ENCODE measurements at places on chromosomes 12 and 14.

DNA sequence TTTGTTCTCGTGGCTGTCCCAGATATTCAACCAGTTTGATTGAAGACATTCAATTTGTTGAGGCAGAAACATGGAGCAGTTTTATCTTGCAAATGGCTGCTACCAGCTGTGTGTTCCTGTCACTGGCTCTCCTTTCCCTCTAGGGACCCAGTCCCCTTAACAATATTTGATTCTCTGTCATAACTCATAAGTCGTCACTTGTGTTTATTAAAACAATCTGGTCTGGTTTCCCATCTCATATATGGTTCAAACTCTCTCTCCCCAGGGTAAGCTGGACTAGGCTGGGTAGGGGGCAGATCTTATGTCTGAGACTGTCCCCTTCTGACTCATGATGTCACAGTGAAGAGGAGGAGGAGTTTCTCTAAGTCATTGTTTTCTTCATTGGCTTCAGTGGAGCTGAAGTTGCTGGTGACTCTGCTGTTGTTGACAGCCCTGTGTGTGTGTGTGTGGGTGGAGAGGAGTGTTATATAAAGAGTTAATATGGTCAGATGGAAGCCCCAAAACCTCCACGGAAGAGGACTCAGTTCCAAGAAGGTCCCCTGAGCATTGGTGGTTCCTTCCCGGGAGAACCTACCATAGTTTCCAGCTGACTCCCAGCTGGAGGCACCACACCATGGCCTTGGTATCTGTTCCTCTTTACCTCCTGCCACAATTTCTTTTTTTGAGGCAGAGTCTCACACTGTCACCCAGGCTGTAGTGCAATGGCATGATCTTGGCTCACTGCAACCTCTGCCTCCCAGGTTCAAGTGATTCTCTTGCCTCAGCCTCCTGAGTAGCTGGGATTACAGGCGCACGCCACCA lies 16.1 kb upstream of the GNG2 start:
- H3K27ac ChIP-seq = no peak overlapping the region
- no peaks in the 10 kb centered on the region for H3K36me3 ChIP-seq
- no peaks in the 10 kb centered on the region for H3K27me3 ChIP-seq
- no peak overlapping the region for H3K4me3 ChIP-seq
- DNase-seq = no peak
- H3K4me1 ChIP-seq = peaks cover 5% of the 10 kb centered on the region

GRCh38 chr12:93128332-93128707 lies 199.2 kb upstream of the EEA1 start:
- H3K4me3 ChIP-seq = no peak overlapping the region
- no peak for DNase-seq
- no peaks in the 10 kb centered on the region for H3K27me3 ChIP-seq
- peaks cover 5% of the 10 kb centered on the region for H3K4me1 ChIP-seq
- H3K36me3 ChIP-seq = no peaks in the 10 kb centered on the region

DNA sequence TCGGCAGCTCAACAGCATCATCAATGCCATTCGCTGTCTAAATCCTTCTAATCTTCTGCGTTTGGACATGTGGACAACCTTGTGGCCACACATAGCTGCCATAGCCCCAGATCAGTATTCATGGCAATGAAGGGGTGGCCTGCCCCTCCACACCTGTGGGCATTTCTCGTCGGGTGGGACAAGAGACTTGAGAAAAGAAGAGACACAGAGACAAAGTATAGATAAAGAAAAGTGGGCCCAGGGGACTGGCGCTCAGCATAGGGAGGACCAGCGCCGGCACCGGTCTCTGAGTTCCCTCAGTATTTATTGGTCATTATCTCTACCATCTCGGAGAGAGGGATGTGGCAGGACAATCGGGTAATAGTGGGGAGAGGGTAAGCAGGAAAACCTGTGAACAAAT lies 42.3 kb downstream of the MAGOHB start:
- peak overlapping the region; percentile 19 for H3K4me3 ChIP-seq
- H3K36me3 ChIP-seq = no peaks in the 10 kb centered on the region
- DNase-seq = no peak
- no peaks in the 10 kb centered on the region for H3K4me1 ChIP-seq
- H3K27me3 ChIP-seq = no peaks in the 10 kb centered on the region

GRCh38 chr14:98293576-98293975 lies 978.4 kb downstream of the BCL11B start:
- no peaks in the 10 kb centered on the region for H3K36me3 ChIP-seq
- no peaks in the 10 kb centered on the region for H3K27me3 ChIP-seq
- no peak overlapping the region for H3K4me3 ChIP-seq
- H3K27ac ChIP-seq = no peak overlapping the region
- no peak for DNase-seq

DNA sequence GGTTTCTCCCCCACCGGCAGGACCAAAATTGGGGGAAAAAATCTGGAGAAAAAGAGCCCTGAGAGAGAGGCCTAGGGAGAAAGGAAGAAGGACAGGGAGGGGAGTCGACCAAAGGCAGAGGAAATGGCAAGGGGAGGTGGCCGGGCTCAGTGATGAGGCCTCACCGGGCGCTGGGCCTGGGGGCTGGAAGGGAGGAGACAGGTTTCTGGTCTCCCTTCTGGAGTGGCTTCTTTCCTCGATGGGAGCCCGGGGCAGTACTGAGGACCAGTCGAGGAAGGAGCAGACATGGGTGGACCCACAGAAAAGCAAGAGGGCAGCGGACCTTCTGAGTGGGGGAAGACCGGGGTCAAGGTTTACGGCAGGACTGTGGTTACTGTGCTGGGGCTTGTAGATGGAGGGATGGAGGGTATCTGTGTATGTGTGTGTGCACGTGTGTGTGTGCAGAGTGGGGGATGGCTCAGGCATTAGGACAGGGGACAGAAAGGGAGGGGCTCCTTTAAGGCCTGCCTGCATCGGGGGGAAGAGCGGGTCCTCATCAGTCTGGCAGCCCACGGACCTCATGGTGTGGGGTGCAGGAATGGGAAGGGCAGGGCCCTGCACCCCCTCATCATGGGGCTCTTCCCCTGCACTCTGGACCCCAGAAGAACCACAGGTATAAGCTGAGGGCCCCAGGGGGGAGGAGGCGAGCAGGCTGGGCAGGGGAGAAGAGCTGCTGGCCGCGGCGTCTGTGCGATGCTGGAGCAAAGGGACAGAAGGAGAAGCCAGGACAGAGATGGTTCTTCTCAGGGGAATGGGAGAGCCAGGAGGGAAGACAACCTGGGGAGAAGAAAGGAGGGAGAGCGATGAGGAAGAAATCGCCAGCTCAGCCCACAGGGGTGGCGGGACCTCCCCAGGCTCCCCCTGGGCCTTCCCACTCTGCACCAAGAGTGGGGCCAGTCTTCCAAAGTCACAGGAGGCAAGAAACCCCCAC lies 15.1 kb upstream of the RPLP0 start:
- peaks cover 51% of the 10 kb centered on the region for H3K36me3 ChIP-seq
- no peak for DNase-seq
- no peaks in the 10 kb centered on the region for H3K27me3 ChIP-seq
- H3K4me3 ChIP-seq = no peak overlapping the region
- H3K27ac ChIP-seq = peak overlapping the region; percentile 24

- no peak overlapping the region for H3K27ac ChIP-seq
- DNase-seq = no peak
- H3K27me3 ChIP-seq = no peaks in the 10 kb centered on the region
- no peak overlapping the region for H3K4me3 ChIP-seq
These were observed 8.9 kb upstream of the SAV1 start for GRCh38 chr14:50676814-50677516.

GRCh38 chr12:113006206-113006605 lies 27.9 kb downstream of the OAS2 start:
- DNase-seq = peak; percentile 38
- H3K27ac ChIP-seq = no peak overlapping the region
- H3K36me3 ChIP-seq = no peaks in the 10 kb centered on the region
- H3K4me3 ChIP-seq = no peak overlapping the region
- H3K4me1 ChIP-seq = no peaks in the 10 kb centered on the region
- H3K27me3 ChIP-seq = peaks cover 15% of the 10 kb centered on the region

DNA sequence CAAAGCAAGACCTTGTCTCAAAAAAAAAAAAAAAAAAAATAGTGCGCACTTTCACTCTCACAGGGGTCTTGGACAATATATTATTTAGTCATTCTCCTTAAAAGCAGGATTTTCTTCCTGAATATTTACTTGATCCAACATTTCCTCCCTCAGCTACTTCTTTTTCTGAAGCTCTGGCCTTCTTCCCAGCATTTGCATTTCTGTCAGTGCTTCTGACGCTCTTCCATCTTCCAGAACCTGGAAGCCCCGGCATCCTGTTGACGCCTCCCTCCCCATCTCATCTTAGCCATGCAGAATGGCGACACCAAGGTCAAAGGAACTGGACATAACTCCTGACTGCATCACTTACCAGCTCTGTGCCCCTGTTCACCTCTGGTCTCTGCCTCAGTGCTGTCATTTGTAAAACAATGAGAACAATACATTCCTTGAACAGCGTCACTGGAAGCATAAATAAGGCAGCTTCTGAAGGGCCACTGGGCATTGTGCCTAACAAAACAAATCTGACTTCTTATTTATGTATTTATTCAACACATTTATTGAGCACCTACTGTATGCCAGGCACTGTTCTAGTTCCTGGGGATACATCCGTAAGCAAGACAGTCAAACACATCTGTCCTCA lies 90.9 kb upstream of the MDM1 start:
- no peak overlapping the region for H3K4me3 ChIP-seq
- no peaks in the 10 kb centered on the region for H3K27me3 ChIP-seq
- DNase-seq = no peak
- H3K4me1 ChIP-seq = no peaks in the 10 kb centered on the region
- no peak overlapping the region for H3K27ac ChIP-seq

DNA sequence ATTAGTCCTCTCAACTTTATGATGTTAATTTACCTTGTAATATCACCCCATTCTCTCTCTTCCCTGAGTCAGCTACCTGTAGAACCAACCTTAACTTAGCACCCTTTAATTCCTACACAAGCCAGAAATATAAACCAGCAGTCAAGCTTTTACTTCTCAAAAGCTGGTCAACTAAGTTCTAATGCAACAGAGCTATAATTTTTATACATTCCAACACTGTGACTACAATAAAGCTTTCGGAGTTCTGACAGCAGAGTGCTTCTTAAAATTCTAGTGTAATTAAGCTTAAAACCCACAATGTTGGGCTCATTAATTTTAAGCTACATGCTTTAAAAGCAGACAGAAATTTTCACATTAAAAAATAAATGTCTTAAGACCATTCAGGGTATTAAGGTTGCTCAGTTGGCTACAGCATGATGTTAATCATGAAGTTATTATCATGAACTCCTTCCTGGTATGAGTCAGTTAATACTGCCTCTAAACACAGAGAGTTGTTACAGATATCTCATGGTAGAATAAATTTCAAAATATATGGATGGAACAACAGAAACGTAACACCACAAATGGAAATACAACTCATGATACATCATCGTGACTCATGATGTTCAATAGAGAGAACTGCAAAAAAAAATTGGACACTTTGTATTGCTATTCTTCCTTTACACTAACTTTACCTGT lies 126.7 kb downstream of the EPS8 start:
- H3K4me1 ChIP-seq = no peaks in the 10 kb centered on the region
- H3K27me3 ChIP-seq = no peaks in the 10 kb centered on the region
- no peak overlapping the region for H3K27ac ChIP-seq
- no peak overlapping the region for H3K4me3 ChIP-seq
- H3K36me3 ChIP-seq = peaks cover under 1% of the 10 kb centered on the region
- DNase-seq = no peak

DNA sequence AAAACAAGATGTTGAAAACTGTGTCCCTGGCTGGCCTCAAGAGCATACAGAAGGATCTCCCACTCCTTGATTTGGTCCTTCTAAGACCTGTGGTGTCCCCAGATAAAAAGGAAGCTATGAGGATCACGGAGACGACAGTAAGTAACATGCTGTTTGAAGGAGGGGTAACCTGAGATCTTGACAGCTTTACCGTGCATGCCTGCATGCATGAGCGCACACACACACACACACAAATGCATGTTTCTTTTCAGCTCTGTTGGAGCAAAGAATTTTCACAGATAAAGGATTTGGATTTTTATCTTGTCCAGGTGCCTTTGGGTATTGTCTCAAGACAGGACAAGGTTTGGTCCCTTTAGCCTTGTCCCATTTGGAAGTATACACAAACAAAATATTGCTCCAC lies 411.6 kb upstream of the CCDC196 start:
- H3K4me1 ChIP-seq = peaks cover 7% of the 10 kb centered on the region
- no peaks in the 10 kb centered on the region for H3K27me3 ChIP-seq
- H3K27ac ChIP-seq = no peak overlapping the region
- no peak for DNase-seq
- H3K36me3 ChIP-seq = no peaks in the 10 kb centered on the region
- H3K4me3 ChIP-seq = no peak overlapping the region

DNA sequence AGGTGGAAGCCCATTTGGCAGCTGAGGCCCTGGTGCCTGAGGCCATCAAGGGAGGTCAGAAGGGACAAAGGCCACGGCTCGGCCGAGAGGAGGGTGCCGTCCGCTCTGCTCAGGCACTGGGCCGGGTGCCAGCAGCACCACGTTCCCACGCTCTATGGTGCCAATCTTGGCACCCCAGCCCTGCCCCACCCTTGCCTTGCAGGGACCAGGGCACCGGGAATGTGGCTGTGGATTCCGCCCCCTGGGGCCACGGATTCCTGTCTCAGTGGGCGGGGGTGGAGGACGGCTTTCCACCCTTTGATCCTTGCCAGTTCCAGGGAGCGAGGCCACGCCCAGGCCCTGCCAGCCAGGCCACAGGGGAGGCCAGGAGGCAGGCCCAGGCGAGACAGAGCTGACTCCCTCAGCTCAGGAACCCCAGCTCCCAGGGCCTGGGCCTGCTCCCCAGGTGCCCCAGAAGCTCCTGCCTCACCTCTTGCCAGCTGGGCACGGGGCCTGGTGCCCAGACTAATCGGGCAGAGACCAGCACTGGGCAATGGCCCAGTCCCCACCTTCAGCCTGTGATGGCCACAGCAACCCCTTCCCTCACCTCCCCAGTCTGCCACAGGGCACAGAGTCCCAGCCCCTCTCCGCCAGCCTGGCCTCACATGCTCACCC lies 26.4 kb upstream of the GPR132 start:
- H3K27me3 ChIP-seq = peaks cover 32% of the 10 kb centered on the region
- no peak overlapping the region for H3K4me3 ChIP-seq
- H3K36me3 ChIP-seq = no peaks in the 10 kb centered on the region
- no peak overlapping the region for H3K27ac ChIP-seq

- no peak for DNase-seq
- no peaks in the 10 kb centered on the region for H3K36me3 ChIP-seq
- H3K4me1 ChIP-seq = peaks cover 4% of the 10 kb centered on the region
- H3K4me3 ChIP-seq = no peak overlapping the region
These were observed 20.2 kb downstream of the TNFAIP2 start for GRCh38 chr14:103143506-103143905.

DNA sequence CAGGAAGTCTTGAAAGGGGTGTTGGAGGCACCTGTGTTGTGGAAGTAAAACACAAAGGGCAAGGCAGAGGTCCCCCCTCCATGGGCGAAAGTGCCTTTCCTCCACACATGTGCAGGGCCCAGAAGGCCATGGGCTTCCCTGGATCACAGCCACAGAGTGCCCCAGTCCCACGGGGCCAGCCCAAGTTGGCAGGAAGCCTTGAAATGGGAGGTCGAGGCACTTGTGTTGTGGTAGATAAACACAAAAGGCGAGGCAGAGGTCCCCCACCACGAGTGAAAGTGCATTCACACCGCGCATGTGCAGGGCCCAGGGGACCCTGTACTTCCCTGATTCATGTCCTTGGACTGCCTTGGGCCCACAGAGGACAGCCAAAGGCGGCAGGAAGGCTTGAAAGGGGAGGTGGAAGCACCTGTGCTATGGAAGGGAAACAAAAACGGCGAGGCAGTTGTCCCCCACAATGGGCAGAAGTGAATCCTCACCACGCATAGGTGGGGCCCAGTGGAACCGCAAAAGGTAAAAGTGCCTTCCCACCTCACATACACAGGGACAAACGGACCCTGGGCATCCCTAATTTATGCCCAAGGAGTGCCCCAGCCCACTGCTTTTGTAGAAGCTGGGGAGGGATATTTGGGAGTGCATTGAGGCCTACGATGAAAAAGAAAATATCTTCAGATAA lies 585.4 kb downstream of the ALG10 start:
- no peaks in the 10 kb centered on the region for H3K36me3 ChIP-seq
- no peak overlapping the region for H3K27ac ChIP-seq
- no peak for DNase-seq
- H3K27me3 ChIP-seq = no peaks in the 10 kb centered on the region
- no peaks in the 10 kb centered on the region for H3K4me1 ChIP-seq

Measured in endodermal cell (in vitro differentiated cells).